ENCODE measurements at places on chromosomes 16 and 17. TPM values are rescaled to one million over a fixed set of nuclear protein-coding genes. Genes with fewer than 3 reads are reported as not detected.

GRCh38 chr17:78114831-78115723 is 13.5 kb downstream of the TMC6 start:
- DNase-seq, result no peak
- peaks cover 6% of the 10 kb centered on the region for H3K27me3 ChIP-seq
- no peak overlapping the region for H3K27ac ChIP-seq
- H3K4me1 ChIP-seq, result peaks cover 8% of the 10 kb centered on the region

- DNase-seq, result no peak
- no peaks in the 10 kb centered on the region for H3K36me3 ChIP-seq
- no peak overlapping the region for H3K27ac ChIP-seq
- peaks cover 5% of the 10 kb centered on the region for H3K27me3 ChIP-seq
- H3K4me3 ChIP-seq, result no peak overlapping the region
Measured at GRCh38 chr17:41672153-41672552, 16.5 kb upstream of the EIF1 start.

Gene PITPNM3
- 5.7 TPM for polyA plus RNA-seq

Gene DPEP3
- 0.46 TPM for polyA plus RNA-seq

Gene CIBAR2
- not detected for polyA plus RNA-seq

Gene ARMC5
- polyA plus RNA-seq, result 2.4 TPM

Gene NOTUM
- polyA plus RNA-seq, result 0.22 TPM

Gene GRB7
- polyA plus RNA-seq, result 13.2 TPM

- H3K36me3 ChIP-seq, result no peaks in the 10 kb centered on the region
- no peaks in the 10 kb centered on the region for H3K27me3 ChIP-seq
- no peak overlapping the region for H3K4me3 ChIP-seq
- H3K4me1 ChIP-seq, result peaks cover 18% of the 10 kb centered on the region
Measured at GRCh38 chr16:85120006-85120340, 7.7 kb upstream of the CIBAR2 start.

DNA sequence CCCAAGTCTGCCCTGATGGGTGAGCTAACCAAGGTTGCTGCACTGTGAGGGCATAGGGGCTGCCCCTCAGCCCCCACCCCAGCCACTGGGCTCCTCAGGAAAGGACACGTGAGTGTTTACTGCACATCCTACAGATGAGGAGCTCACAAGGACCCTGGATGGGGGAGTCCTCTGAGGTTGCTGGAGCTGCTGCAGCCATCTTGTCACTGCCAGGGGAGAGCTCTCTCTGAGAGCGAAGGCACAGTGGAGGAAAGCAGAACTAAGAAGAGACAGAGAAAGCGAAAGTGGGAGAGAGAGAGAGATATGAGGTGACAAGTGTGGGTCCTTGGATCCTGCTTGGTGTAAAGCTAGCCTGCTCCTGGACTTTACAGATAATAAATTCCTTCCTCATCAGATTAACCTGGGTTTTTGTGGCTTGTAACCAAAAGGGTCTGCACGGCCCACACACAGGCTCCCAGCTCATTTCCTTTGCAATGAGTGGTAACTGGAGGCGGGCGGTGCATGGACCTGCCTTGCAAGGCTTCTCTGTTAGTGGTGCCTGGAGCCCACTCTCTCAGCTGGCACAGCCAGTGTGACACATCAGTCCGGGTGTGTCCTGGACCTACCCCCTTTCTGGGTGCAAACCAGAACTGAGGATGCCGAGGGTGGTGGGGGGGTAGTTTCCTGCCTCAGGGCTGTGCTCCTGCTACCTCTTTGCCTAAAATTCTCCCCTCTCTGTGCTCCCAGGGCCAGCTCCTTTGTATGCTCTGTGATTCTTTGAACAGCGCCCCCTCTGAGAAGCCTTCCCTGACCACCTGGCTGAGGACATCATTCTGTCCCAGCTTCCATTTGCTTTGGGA is 14.2 kb downstream of the SNX20 start:
- H3K27ac ChIP-seq, result no peak overlapping the region
- no peak overlapping the region for H3K4me3 ChIP-seq
- no peaks in the 10 kb centered on the region for H3K4me1 ChIP-seq
- no peaks in the 10 kb centered on the region for H3K36me3 ChIP-seq

Data from sigmoid colon (tissue), 7 donors.